ENCODE measurements at places on chromosomes 11 and 22.
A peak's percentile ranks its signal among the peaks of the same experiment; 100 is the strongest.

- no peak for DNase-seq
These were observed 88.5 kb downstream of the ZBTB16 start for GRCh38 chr11:114148013-114148382.

GRCh38 chr11:8985462-8985861 lies 18.3 kb downstream of the NRIP3 start:
- no peak for DNase-seq

- DNase-seq = no peak
These were observed 220.8 kb downstream of the RAB38 start for GRCh38 chr11:87954476-87954875.

DNA sequence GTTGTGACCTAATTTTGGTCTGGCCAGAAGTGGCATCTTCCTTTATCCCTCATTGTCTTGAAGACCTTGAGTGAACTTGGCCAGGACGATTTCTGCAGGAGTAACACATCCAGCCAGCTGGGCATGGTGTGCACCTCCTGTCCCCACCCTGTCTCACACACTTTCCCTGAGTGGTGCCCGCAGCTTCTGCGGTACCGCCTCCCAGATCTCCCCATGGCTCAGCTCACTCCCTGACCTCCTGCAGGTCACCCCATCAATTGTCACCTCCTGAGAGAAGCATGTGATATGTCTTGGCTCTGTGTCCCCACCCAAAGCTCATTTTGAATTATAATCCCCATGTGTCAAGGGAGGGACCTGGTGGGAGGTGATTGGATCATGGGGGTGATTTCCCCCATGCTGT lies 50.2 kb upstream of the TP53I11 start:
- no peak for DNase-seq

GRCh38 chr11:68727783-68728182 lies 23.5 kb downstream of the TESMIN start:
- no peak for DNase-seq

- no peak for DNase-seq
These were observed 101.2 kb upstream of the TIMP3 start for GRCh38 chr22:32700191-32700882.

DNA sequence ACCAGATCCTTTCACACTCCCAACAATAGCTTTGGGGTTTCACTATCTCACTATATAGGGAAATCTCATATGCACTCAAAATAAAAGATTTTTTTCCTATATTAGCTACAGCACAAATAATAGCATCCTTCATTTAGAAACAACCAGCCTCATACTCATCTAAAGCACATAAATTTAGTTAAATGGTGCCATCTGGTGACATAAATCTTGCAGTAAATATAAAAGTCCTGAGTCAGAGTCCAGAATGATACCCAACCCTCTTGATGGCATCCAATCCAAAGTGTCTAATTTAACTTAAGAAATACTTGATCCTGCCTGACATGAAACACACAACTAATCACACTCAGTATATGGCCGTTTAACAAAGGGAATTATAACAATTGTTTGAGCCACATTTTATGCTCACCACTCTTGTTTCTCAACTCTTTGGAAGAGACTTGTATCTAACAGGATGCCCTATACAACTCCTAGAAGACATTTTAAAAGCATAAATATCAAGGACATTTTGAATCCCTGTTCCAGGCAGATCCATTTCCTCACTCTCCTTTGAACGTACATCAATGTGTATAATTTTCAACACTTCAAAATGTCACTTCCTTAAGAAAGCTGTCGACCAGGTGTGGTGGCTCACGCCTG lies 36.2 kb downstream of the DLG2 start:
- DNase-seq = peak; percentile 11

GRCh38 chr11:69645801-69646492 lies 5.0 kb downstream of the CCND1 start:
- DNase-seq = no peak

GRCh38 chr11:107427569-107428180 lies 29.9 kb downstream of the CWF19L2 start:
- DNase-seq = no peak

- DNase-seq = no peak
These were observed 84.4 kb upstream of the TRPC6 start for GRCh38 chr11:101668236-101668635.
